Thoracic aorta (tissue), 2 donors: ENCODE measurements at places on chromosomes 12 and 14. TPM values are rescaled to one million over a fixed set of nuclear protein-coding genes. Genes with fewer than 3 reads are reported as not detected.

SMCO2 gene
- not detected for total RNA-seq

CD69 gene
- 40.3 TPM for total RNA-seq

NR1H4 gene
- total RNA-seq = not detected

NOVA1 gene
- total RNA-seq = 11.0 TPM
